Uterus (tissue), 4 donors: ENCODE measurements at places on chromosomes 5 and 9.

DNA sequence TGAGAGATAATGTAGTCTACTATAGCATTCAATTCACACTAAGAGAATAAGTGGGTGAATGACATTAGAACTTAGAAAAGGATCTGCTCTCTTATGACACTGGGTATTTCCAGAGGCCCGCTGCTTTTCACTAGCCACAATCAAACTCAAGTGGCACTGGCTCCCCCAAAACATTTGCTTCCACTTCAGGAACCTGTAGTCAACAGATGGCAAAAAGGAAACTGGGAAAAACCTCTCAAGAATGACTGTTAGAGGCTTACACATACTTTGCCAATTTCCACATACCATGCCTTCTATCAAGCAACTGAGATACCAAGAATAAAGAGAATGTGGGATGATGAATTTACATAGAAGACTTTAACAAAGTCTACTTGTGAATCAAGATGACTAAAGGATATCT, 11.2 kb downstream of the POC5 start:
- DNase-seq = no peak

- no peak for DNase-seq
Measured at GRCh38 chr9:74458832-74459231, 38.3 kb upstream of the RORB start.

DNA sequence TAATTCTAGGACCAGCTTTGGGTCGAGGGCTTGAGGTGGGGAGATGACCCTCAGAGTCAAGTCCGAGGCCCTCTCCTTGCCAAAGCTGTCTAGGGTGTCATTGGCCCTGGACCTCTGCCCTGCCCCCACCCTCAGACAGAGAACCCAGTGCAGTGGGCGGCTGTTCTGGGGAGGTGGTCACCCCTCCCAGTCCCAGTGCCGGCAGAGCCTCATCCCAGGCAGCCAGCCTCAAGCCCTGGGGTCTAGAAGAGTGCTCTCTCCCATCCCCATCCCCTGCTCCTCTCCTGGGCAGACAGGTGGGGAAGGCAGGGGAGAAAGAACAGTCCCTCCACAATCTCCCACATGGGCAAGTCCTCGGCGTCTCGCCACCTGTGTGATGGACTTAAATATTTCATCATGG, 7.0 kb downstream of the NTNG2 start:
- DNase-seq = no peak

DNA sequence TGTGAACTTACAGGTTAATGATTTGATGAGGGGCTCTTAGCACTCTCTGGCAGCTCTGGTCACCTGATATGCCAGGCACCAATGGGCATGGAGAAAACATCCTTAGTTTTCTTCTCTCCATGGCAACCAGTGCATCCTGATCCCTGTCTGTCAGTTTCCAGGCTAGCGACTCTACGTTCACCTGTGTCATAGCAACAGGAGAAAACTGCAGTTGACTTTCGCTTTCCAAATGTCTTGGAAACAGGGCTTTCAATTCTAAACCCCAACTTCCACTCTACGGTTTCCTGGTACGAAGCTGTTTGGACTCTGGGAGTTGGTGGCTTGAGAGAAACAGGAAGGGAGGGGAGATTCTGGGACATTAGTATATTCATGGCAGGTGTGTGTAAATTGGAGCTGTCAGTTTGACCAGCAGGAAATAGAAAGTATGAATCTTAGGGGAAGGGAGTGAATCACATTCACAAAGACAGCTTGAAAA, 74.4 kb downstream of the SLC28A3 start:
- no peak for DNase-seq

DNA sequence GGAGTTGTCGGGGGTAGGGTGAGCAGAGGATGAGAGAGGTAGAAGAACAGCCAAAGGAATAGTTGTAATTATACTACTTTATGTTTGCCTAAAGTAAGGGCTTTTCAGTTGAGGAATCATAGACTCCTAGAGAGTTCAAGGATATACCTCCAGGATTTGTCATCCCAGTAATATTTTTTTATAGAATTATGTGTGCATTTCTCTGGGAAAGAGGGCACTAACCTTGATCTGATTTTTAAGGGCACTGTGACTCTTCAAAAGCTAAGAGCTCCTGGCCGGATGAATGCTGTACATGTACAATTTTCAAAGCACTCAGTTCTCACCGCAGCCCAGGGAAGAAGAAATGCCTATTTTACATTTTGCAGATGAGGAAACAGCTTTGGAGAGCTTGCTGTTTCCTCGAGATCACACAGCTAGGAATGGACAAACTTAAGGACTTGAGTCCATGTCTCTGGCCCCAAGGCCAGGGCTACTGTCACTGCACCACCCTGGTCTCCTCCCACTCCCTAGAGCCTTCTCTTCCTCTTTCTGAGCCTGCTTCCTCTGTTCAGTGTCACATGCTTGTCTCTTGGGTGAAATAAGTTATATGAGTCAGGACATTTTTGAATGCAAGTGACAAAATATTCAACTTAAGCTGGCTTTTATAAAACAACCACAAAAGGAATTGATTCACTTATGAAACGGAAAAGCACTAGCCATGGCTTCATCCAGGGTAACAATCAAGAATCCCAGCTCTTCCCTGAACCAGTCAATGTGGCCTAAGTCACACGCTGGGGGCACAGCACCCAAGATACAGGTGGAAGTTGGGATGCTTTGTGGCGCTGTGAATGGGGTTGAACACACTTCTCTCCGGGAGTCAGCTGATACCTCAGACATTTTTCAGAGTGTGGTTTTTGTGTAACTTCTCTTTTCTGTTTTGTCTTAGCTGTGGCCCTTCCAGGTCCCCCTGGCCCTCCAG, 45.7 kb upstream of the TGFBR1 start:
- no peak for DNase-seq

DNA sequence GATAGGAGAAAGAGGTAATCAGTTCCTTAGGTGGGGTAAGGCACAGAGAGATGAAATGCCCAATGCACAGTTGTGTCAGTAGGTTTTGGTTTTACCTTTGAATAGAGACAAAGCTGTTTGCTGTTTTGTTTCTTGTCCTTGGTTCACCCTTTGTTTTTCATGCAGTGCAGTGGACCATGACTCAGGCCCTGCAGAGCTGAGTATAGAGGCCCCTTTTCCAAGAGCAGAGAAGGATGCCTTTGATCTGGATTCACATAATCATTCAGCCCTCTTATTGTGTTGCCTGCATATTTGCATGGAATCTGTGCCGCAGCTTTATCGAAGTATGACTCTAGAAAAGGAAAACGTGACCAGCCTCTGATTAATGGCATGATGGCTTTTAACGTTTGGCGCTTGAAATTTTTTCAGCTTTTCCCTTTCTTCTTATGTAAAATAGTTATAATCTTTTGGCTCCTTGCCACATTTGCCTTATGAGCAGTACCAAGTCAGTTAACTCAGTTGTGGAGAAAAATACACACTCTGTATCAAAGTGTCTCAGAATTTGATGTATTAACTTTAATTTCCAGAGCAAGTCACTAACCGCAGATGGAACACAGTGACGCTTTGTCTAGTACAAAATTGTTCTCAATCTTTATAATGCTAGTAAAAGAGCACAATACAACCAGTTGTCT, 197.6 kb downstream of the KDM4C start:
- DNase-seq = no peak

- DNase-seq = no peak
Measured at GRCh38 chr9:708182-708550, 133.3 kb upstream of the DMRT1 start.

DNA sequence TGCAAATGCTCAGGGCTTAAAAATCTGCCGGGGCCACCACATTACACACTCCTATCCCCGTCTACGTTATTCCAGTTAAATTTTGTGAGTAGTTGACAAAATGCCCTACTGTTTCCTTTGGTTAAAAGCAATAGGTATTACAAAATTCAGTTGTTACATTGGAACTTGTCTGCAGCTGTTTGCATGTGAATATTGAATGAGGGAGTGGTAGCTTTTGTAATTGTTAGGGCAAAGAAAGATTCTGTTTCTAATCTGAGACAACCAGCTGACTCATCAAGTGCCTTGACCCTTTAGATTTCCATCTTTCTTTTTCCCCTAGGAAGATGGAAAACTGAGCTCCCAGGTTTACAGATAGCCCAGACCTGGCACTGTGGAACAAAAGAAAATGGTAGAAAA, 30.2 kb downstream of the MAML1 start:
- DNase-seq = no peak

GRCh38 chr5:107389130-107389774, 281.5 kb downstream of the EFNA5 start:
- no peak for DNase-seq

- no peak for DNase-seq
Measured at GRCh38 chr5:131316026-131316425, 52.2 kb downstream of the CDC42SE2 start.

DNA sequence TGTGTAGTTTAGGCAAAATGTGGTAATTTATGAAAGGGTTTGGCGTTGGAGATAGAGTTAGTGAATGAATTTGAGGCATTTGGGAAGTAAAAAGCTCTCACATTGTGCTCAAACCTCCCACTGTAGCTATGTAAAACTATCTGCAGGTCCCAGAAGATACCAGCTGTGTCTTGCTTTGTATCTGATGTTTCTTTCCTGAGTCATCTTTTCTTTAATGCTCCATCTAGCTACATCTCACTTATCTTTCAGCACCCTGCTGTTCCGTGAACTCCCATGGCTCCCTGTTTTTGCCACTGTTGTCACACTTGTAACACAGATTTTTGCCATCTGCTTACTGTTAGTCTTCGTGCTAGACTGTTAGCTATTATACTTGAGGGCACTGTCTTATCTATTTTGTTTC, 253.1 kb downstream of the NPR3 start:
- DNase-seq = no peak
